Skin of body (tissue), 3 donors: ENCODE measurements at places on chromosomes 3 and 15. TPM values are rescaled to one million over a fixed set of nuclear protein-coding genes. Genes with fewer than 3 reads are reported as not detected.

- DNase-seq: no peak
Measured at GRCh38 chr3:16316847-16317560, 52.0 kb downstream of the OXNAD1 start.

The ARNT2 gene
- 2.8 TPM for total RNA-seq

The GALNT15 gene
- total RNA-seq: 2.5 TPM

GRCh38 chr15:64515196-64515595 lies 54.8 kb downstream of the ZNF609 start:
- no peak for DNase-seq

GRCh38 chr15:60049948-60050347 lies 45.8 kb downstream of the FOXB1 start:
- DNase-seq: no peak

GRCh38 chr3:119309591-119309990 lies 15.4 kb downstream of the ARHGAP31 start:
- DNase-seq: no peak

DNA sequence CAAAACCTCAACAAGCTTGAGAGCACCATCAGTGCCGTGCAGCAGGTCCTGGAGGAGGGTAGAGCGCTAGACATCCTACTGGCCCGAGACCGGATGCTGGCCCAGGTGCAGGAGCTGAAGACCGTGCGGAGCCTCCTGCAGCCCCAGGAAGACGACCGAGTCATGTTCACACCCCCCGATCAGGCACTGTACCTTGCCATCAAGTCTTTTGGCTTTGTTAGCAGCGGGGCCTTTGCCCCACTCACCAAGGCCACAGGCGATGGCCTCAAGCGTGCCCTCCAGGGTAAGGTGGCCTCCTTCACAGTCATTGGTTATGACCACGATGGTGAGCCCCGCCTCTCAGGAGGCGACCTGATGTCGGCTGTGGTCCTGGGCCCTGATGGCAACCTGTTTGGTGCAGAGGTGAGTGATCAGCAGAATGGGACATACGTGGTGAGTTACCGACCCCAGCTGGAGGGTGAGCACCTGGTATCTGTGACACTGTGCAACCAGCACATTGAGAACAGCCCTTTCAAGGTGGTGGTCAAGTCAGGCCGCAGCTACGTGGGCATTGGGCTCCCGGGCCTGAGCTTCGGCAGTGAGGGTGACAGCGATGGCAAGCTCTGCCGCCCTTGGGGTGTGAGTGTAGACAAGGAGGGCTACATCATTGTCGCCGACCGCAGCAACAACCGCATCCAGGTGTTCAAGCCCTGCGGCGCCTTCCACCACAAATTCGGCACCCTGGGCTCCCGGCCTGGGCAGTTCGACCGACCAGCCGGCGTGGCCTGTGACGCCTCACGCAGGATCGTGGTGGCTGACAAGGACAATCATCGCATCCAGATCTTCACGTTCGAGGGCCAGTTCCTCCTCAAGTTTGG lies 60.8 kb upstream of the CCR4 start:
- DNase-seq: no peak

- no peak for DNase-seq
Measured at GRCh38 chr3:47976135-47976732, 40.0 kb downstream of the MAP4 start.
